ENCODE measurements at places on chromosomes 6 and 20.

- DNase-seq: no peak
These were observed 260.6 kb downstream of the TFAP2A start for GRCh38 chr6:10154251-10154650.

GRCh38 chr6:30763618-30764489, 19.5 kb upstream of the IER3 start:
- peak; percentile 45 for DNase-seq

DNA sequence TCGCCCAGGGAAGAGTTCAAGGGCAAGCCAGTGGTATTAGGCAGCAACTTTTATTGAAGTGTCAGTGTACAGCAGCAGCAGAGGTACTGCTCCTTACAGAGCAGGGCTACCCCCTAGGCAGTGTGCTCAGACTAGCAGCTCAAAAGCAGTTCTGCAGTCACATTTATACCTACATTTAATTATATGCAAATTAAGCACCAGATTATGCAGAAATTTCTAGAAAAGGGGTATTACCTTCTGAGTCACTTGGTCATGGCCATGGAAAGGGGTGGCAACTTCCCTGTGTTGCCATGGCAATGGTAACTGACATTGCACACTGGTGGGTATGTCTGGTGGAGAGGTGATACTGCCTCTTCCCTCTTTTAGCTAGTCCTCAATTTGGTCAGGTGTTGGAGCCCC, 2.1 kb upstream of the ZKSCAN4 start:
- no peak for DNase-seq

- DNase-seq: no peak
These were observed 9.6 kb downstream of the CCM2L start for GRCh38 chr20:32019563-32020463.

- no peak for DNase-seq
These were observed 116.6 kb downstream of the DLL1 start for GRCh38 chr6:170174124-170174770.

DNA sequence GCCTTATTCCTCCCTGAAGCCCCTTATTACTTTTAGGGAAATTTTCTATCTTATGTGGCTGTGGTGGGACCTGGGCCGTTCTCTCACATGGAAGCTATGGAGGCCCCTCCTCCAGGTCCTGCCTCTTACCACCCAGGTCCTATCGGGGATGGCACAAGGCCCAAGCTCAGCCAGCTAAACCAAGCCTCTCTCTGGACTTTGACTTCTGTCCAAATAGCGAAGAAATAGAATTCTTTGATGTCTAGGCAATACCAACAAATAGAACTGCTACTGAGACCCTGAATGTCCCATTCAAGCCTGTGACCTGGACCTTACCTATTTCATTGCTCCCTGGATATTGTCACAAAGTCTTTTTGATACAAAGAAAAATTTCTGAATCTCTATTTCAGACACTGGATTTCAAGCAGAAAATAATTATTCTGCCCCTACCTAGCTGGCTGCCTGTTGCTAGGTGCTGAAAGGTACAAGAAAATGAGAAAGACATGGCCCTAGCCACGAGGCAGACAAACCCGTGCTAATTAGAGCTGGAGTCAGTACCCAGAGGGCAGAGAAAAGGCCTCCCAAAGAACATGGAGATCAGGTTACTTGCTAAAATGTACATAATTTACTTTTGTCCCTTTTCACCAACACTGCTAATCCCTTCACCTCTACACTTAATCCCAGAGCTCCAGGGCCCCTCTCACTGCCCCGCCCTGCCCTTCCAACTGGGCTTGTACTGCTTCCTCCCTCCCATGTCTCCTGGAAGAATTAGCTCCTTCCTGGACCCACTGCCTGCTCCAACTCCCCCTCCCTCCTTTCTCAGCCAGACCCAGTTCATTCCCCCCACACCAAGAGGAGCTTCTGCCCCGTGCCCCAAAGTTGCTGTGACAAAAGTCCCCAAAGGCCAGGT, 15.5 kb upstream of the NNAT start:
- no peak for DNase-seq

- no peak for DNase-seq
These were observed 16.3 kb downstream of the GNAS start for GRCh38 chr20:58868795-58869194.

DNA sequence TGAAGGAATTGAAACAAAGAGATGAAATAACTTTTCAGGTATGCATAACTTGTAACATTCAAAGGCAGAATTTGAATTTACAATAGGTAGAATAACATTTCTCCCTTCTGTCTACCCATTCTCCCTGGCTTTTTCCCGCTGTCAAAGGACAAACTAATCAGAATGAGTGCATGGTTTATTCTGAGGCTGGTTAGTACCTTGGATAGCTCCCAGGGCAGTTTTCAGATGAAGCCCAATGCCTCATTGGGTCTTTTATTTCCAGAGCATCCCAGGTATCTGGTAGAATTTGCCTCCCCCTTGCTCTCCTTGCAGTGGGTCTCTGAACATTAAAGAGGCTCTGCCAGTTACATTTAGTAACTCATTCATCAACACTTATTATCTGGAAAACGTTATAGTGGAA, 665.5 kb downstream of the BCKDHB start:
- peak; percentile 38 for DNase-seq
